ENCODE measurements at places on chromosomes 12 and 14. TPM values are rescaled to one million over a fixed set of nuclear protein-coding genes. Genes with fewer than 3 reads are reported as not detected.

DNA sequence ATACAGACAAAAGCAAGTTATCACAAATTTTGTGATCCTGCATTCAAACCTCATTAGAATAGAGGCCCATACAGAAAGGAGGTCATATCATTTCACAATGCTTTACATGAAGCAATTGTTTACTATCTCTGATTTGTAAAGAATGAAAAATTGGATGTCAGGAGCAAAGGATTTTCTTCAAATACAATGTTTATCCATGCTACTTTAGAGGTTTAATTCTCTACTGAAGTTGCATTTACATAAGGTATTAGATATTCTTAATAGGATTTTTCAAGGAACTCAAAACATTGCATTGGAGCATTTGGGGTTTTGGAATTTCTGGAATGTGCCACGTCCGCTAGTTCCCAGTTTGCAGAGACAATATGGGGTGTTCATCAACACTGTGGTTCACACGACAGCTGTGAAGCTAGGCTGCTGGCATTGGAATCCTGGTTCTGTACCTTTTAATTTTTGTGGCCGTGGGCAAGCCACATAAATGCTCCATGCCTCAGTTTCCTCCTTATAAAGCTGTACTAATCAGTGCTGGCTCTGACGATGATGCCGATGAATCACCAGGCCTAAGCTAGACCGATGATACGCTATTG lies 174.8 kb downstream of the APAF1 start:
- no peak overlapping the region for H3K27ac ChIP-seq
- no peak for DNase-seq
- H3K27me3 ChIP-seq, result peaks cover 3% of the 10 kb centered on the region
- H3K4me1 ChIP-seq, result no peaks in the 10 kb centered on the region

DNA sequence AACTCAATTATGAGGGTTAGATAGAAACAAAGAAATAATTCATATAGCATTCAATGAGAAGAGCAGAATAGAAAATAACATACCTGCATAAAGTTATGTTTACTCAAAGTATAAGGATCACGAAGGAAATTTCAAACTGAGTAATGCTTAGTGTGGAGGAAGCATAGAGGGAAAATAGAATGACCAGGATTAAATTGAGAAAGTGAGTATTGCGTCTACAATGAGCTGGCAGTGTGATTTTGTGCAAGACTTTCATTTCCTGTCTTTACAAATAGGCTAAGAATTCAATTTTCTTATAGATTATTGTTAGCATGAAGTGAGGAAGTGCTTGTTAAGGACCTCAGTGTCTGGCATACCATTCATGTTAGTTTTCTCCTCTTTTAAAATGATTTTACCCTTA lies 12.0 kb downstream of the ADGRD1 start:
- H3K27me3 ChIP-seq, result no peaks in the 10 kb centered on the region
- DNase-seq, result no peak
- H3K36me3 ChIP-seq, result no peaks in the 10 kb centered on the region
- no peak overlapping the region for H3K27ac ChIP-seq
- no peak overlapping the region for H3K4me3 ChIP-seq

MUCL1 gene
- total RNA-seq, result not detected

DNA sequence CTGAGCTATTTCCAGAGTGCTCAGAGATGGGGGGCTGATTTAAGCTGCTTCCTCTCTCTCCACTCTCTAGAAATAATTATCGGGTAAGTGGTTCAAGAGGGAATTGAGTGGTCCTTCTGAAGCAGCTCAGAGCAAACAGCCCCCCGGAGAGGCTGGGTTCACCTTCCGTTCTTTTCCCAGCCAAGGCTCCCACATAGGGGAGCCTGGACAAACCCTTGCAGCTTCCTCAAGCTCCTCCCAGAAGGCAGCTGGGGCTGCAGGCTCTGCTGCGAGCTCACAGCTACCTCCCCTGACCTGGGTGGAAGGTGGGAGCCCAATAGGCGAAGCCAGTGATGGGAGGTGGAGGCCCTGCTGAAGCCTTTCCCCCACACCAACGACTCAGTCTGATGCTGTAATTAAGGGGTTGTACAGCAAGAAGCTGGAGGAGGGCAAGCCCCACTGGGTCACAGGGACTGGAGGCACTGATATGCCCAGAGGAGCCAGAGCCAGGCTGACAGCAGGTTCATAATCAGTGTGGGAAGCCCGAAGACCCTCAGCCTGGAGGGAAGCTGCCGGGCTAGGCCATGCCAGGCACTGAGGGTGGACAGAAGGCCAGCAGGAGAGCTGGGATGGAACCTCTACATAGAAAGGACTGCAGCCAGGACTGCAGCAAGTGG lies 52.4 kb downstream of the ARL6IP4 start:
- no peaks in the 10 kb centered on the region for H3K27me3 ChIP-seq
- H3K4me3 ChIP-seq, result no peak overlapping the region
- DNase-seq, result peak; percentile 57
- H3K36me3 ChIP-seq, result no peaks in the 10 kb centered on the region
- peaks cover 23% of the 10 kb centered on the region for H3K4me1 ChIP-seq

- no peaks in the 10 kb centered on the region for H3K27me3 ChIP-seq
- no peak for DNase-seq
These were observed 33.1 kb downstream of the C12orf42 start for GRCh38 chr12:103462675-103463074.

DNA sequence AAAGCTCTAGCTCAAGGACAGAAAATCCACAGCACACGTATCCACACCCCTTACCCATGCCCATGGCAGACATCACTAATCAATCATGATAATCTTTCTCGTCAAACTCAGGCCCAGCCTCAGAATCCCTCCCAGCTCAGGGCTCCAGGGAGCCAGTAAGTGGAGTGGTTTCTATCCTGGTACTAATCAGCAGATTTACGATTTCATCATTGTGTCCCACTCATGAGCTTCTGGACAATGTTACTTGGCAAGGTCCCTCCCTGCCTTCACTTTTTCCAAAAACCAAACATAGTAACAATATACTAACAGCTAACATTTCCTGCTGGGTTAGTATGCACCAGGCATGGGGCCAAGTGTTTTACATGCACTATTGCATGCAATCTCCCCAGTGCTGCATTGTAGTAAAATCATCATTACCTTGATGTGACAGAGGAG lies 45.8 kb upstream of the NCOR2 start:
- H3K27ac ChIP-seq, result no peak overlapping the region
- H3K27me3 ChIP-seq, result no peaks in the 10 kb centered on the region
- H3K36me3 ChIP-seq, result no peaks in the 10 kb centered on the region
- H3K4me1 ChIP-seq, result peaks cover 32% of the 10 kb centered on the region
- no peak overlapping the region for H3K4me3 ChIP-seq
- no peak for DNase-seq

- H3K4me3 ChIP-seq, result no peak overlapping the region
- H3K27me3 ChIP-seq, result no peaks in the 10 kb centered on the region
- H3K27ac ChIP-seq, result no peak overlapping the region
- H3K4me1 ChIP-seq, result peaks cover 38% of the 10 kb centered on the region
- no peak for DNase-seq
- H3K36me3 ChIP-seq, result peaks cover 22% of the 10 kb centered on the region
These were observed 20.2 kb downstream of the ATXN2 start for GRCh38 chr12:111578971-111579340.

DNA sequence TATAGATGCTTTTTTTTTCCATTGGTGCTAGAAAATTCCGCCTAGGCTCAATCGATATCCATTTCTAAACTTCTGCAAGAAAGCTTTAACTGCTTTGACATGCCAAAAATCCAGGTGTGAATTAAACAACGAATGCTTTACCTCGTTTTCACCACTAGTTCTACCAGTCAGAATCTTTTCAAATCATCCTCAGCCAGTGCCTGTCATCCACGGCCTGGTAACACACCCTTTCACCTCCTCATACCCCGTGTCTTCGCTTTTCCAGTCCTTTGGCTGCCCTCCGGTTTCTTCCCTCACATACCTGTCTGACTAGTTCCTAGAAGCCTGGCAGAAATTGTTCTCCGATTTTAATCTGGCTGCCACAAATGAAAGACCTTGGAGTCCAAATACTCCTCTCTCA lies 1.4 kb upstream of the PHC1 start:
- peaks cover 7% of the 10 kb centered on the region for H3K4me1 ChIP-seq
- H3K36me3 ChIP-seq, result no peaks in the 10 kb centered on the region
- no peak overlapping the region for H3K4me3 ChIP-seq
- H3K27ac ChIP-seq, result peak overlapping the region; percentile 83

DNA sequence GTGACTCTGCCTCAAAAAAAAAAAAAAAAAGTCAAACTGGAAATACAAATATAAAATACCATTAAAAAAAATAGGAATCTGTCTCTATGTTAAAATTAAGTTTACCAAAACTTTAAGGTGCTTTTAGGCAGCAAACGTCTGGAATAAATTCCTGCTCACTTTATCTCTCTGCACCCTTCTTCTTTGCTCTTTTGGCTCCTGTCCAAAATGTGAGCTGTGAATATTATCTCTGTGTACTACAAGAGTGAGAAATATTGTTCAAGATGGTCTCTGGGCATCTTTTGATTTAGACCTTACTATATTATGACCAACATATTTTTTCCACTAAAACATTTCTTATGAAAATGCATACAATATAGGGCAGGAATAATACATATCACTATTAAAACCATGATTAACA lies 63.7 kb downstream of the PUS7L start:
- H3K27me3 ChIP-seq, result no peaks in the 10 kb centered on the region
- no peak overlapping the region for H3K27ac ChIP-seq
- no peak for DNase-seq
- no peak overlapping the region for H3K4me3 ChIP-seq
- no peaks in the 10 kb centered on the region for H3K4me1 ChIP-seq

MMAB gene
- 23.0 TPM for total RNA-seq
